GM13977 (cell line): ENCODE measurements at places on chromosomes 13 and 19.

- DNase-seq, result no peak
Measured at GRCh38 chr19:12015015-12015752, 20.3 kb downstream of the ZNF433 start.

DNA sequence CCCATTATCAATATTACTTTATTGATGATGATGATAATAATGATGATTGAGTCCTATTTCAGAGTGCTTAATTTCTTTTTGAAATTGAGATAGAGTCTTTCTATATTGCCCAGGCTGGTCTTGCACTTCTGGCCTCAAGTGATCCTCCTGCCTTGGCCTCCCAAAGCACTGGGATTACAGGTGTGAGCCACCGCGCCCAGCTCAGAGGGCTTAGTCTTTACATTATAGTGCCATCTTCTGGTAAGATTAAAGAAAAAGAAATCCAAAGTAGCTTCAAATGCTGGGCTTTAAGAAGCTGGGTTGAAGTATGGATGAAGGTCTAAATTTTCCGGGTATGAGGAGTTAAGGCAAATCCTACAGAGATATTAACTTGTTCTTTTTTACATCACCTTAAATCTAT, 3.4 kb upstream of the ZNF333 start:
- no peak for DNase-seq

DNA sequence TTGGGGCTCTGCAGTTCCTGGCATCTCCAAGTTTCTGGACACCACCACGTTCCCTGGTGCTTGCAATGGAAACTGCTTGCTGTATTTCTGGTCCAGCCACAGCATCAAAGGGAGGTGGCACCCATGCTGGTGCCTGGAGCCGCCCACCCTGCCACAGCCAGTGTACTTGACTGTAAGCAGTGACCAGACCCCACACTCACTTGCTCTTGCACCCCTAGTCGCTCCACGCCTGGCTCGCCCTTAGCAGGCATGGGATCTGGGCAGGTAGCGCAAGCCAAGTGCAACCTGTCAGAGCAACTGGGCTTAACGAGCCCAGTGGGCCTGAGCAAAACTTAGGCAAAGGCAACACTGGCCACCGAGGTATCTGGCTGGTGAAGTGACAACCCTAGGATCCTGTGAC, 648.2 kb upstream of the PCDH9 start:
- no peak for DNase-seq

GRCh38 chr13:76848596-76848995, 37.6 kb downstream of the KCTD12 start:
- DNase-seq, result no peak

GRCh38 chr13:113914333-113915011, 50.6 kb upstream of the GAS6 start:
- no peak for DNase-seq

GRCh38 chr13:55245005-55245644, 1895.6 kb upstream of the PRR20A start:
- DNase-seq, result no peak
